Mammary epithelial cell (primary cell): ENCODE measurements at places on chromosomes 1 and 21.

DNA sequence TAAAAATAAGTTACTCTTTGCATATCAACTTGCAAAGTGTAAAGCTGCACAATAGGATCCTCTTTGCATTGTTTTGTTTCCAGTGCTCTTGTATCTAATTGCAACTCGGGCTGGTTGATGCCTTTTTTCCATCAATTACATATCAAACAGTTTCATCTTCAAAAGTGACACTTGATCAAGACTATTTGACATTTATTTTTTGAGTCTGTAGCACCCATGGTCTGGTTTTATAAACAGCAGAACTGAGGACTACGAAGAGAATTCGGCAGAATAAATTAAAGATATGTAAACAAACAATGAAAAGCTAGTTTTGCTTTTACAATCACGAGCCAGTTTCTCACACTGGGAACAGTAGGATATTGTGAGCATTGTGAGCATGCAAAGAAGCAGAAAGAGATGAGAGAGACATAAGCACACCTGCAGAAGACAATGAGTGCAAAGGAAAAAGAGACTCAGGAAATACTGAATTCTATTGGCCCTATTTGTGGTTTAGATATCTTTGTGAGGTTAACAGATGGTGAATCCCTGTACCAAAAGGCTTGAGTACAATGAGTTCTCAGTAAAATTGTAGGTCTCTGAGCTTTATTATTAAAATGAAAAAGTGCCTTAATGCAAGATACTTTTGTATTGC is 45.4 kb downstream of the RPL5 start:
- no peak for DNase-seq

GRCh38 chr1:2967881-2968280 is 53.4 kb upstream of the ACTRT2 start:
- DNase-seq: no peak

DNA sequence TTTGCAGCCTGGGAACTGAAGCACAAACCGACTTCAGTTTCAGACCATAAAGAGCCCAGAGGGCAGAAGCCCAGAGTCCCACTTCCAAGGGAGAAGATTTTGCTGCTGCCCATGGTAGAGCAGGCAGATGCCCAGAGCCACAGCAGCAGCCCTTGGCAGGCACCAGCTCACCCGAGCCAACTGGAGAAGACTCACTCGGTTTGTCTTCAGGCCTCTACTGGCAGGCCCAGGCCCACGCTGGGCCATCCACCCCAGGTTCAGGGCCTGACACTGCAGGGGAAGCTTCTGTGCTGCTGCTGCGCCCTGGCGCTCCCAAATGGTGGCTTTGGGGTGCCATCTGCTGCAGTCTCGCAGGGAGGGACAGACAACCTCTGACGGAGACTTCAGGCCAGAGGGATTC is 33.3 kb downstream of the SLC66A1 start:
- DNase-seq: no peak

DNA sequence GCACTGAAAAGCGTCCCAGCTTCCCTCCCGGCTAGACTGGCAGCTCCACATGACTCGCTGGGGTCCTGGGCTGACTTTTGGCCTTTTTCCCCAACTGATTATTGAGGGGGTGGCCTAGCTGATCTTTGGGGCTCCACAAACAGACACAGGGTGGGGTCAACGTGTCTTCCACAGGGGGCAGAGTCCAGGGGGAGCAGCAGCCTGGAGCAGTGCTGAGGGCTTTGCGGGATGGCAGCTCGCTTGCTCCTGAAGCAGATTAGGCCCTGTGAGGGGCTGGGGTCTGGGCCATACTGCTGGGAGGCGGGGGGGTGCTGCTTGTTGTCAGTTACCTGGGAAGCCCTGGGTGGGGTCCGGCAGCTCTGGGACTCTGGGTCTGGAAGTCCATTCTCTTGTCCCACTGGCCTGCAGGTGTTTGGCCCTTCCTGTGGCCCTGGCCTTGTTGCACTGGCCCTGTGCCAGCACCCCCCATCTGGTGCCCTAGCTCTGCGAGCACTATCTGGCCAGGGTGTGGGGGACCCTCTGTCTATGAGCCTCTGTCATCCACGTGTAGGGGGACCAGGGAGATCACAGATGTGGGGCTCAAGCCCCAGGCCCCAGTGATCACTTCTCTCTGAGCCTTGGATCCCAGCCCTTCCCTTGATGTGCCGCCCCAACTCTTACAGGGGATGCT is 12.3 kb upstream of the HES5 start:
- no peak for DNase-seq

DNA sequence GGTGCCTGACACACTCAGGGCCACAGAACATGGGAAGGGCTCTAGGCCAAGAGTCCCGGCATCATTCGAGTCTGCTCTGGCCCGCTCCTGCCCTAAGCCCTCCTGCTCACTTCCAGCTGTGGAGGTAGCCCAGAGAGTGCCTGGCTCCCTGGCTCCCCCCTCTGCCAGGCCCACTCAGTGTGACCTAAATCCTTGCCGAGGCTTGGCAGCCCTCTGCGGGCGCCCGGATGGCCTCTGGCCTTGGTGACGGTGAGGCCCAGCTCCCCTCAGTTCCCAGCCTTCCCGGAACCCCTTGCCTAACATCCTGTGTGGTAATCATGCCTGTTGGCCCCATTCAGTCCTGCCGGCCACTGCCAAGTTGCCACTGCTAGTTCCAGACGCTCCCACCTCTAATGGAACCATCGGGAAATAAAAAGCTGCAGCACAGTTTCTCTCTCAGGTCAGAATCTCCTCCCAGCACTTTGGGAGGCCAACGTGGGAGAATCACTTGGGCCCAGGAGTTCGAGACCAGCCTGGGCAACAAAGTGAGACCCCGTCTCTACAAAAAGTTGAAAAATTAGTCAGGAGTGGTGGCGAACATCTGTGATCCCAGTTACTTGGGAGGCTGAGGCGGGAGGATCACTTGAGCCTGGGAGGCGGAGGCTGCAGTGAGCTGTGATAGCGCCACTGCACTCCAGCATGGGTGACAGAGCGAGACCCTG is 1.2 kb upstream of the H6PD start:
- no peak for DNase-seq

GRCh38 chr1:41434748-41435449 is 49.6 kb downstream of the EDN2 start:
- no peak for DNase-seq

DNA sequence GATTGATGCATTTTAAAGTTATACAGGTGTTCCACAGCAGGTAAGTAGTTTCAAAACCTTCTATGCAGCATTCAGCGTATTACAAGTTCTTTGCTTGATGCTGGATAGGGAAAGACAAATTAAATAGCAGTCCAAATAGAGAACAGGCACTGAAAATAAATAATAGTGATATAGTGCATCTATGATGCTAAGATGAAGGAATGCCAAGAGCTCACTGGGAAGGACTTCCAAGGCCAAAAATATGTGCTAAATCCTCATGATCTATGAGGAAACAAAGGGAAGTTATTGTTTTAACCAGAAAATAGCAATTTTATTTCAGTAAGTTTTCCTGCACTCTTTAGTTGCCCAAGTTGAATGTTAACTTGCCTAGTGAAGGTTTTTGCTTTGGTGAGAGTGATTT is 127.8 kb upstream of the GREM2 start:
- DNase-seq: no peak

DNA sequence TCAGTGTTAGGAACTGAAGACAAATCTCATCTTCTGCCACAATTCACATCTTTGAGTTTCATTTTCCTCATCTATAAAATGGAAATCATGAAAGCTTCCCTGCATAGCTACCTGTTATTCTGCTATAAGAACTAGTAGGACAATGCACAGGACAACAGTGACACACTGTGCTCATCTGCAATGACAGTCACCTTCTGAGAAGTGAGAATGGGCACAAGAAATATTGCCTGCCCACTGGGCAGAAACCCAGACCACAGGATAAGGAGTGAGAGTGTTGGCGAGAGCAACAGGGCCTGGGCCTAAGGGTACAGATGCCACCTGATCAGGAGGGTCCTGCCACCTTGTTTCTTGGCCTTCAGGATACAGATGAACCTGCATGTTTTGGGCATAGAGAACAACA is 23.3 kb upstream of the ARTN start:
- no peak for DNase-seq

DNA sequence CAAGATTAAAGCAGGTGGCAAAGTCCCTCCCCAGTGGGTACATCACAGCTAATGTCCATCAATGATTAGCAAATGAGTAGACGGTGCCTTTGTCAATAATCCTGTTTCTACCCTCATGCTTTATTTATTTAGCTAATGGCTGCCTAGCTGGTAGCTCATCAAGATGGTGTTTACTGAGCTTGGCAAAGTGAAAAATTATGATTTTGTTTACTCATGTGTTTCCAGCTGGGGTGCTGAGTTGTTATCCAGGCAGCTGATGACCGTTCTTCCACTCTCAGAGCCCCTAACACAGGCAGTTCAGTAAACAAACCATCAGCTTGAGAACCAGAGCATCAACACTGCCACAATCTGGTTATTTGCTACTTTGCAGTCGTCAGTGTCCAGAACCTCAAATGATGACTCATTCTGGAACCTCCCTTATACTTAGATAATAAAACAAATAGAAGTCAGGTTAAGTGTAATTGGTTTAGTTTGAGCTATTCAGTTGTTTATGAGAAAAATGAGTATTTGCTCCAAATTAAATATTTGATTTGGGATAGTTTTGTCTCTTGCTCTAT is 163.9 kb downstream of the ST6GALNAC5 start:
- DNase-seq: peak; percentile 59

GRCh38 chr1:36253161-36253862 is 29.1 kb downstream of the THRAP3 start:
- no peak for DNase-seq

DNA sequence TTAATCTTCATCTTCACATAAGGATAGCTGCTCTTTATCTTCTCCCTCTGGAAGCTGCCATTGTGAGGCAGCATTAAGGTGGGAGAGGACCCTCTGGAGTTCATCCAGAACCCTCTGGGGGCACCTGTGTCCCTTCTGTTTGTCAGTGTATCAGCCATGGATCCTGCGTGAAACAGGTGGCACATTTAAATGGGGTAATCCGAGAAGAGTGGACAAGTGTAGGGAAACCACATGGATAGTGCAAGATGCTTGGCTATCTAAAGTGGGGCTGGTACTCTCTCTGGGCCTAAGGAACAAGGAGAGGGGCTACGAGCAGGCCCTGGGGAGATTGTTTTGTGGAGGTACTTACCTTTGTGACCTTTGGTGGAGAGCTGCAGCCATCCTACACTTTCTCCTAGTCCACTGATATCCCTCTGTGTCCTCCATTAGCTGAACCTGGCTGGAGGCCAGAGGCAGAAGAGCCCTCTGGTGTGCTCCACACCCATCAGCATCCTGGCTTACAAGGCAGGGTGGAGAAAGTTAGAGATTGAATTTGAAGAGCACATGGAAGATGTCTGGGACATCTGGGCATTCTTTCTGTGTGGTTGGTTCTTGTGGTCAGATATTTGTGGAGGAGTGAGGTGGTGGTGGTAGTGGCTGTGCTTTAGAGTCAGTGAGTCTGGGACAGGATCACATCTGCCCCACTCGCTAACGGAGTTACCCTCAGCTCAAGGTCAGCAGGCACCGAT is 117.7 kb downstream of the FGGY start:
- no peak for DNase-seq

GRCh38 chr21:39385299-39386145 is 36.6 kb upstream of the HMGN1 start:
- peak; percentile 46 for DNase-seq

- DNase-seq: no peak
Measured at GRCh38 chr1:178451529-178451928, 45.2 kb downstream of the CLEC20A start.

- no peak for DNase-seq
Measured at GRCh38 chr1:167659881-167660280, 29.8 kb downstream of the RCSD1 start.

DNA sequence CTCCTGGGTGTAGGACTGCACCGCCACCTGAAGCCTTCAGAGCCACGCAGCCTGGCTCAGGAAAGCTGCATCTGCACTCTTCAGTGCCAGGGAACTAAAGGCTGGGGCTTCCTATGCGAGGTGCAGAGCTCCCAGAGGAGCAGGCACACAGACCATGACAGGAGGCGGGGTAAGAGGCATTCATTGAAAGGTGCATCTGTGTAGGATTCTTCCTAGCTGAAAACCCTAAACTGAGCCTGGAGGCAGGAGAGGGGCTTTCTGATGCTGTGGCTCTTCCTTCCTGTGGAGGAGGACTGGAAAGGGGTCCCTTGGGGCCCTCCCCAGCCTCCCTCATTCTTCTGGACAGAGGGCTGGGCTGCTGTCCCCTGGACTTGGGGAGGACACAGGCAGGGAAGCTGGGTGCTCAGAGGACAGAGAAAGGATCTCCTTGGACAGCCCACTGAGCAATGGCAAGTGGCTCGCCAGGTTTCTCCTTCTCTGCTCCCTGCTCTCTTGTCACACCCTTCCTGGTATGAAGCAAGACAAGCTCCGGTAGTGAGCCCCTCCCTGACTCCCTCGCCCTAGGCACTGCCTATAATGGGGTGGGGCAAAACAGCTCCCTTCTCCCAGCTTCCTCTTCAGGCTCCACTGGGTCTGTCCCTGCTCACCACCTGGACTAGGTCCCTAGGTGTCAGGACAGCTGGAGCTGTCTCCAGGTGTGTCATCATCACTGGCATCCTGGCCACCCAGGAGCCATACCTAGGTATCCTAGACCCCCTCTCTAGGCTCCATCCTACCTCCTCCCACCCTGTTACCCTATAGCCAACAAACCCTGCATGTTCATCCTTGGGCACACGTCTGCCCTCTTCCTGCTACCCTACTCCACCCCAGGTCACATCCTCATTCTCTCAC is 20.0 kb downstream of the S100A6 start:
- peak; percentile 69 for DNase-seq

GRCh38 chr1:151222130-151222529 is 23.8 kb downstream of the PIP5K1A start:
- DNase-seq: no peak

- no peak for DNase-seq
Measured at GRCh38 chr1:18511874-18512150, 31.1 kb downstream of the KLHDC7A start.

- no peak for DNase-seq
Measured at GRCh38 chr1:156160743-156161171, 7.4 kb downstream of the SEMA4A start.

DNA sequence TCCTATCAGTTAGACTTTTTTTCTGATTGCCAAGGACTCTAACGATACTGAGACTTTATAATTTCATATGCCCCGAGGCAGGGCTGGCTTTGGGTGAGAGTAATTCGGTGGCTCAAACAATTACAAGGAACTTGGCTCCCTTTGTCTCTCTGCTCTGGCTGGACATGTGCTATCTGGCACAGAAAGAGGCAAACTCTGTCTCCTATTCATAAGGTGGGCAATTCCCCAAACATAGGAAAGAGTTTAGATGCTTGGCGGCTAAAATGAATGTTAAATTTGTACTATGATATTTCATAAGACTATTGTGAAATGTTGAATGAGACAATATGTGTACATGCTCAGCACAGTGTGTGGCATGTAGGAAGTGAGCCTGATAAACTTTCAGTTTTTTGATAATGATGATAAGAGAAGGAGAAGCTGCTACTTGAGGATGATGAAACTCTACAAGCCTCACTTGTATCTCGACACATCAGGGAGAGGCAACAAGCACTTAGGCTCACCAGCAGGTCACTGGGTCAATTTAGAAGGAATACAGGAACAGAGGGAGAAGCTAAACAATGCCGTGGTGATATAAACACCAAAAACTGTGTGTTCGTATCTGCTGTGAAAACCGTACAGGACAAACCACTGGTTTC is 12.6 kb upstream of the NTPCR start:
- DNase-seq: no peak

- no peak for DNase-seq
Measured at GRCh38 chr1:9929431-9930385, 13.5 kb downstream of the LZIC start.

- DNase-seq: no peak
Measured at GRCh38 chr1:1084372-1085170, 10.5 kb upstream of the RNF223 start.
